ENCODE measurements at places on chromosomes 12 and 14. TPM values are rescaled to one million over a fixed set of nuclear protein-coding genes. Genes with fewer than 3 reads are reported as not detected.

OVCH1 gene
- 0.22 TPM for total RNA-seq

RBP5 gene
- total RNA-seq: not detected

SLCO1C1 gene
- 1.2 TPM for total RNA-seq

KERA gene
- not detected for total RNA-seq

ATF7 gene
- 40.1 TPM for total RNA-seq

DACT1 gene
- 15.0 TPM for total RNA-seq

MDP1 gene
- total RNA-seq: 26.9 TPM
